Esophagus squamous epithelium (tissue), 5 donors: ENCODE measurements at places on chromosomes 5 and 9.

DNA sequence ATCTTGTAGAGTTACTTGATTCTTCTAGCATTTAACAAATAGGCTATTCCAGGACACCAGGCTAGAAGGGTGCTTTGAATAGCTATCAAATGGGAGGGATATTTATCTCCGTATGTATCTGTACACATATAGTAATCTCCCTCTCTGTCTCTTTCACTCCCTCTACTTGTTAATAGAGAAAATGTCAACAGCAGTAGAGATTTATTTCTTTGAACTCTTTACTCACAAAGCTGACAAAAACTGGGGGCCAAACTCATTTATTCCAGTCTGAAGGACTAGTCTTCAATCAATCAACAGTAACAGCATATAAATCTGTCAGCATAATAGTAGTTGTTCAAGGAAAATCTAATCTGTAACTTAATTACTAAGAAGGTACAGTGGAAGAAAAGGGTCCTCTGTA, 78.2 kb upstream of the FER start:
- no peak for DNase-seq

DNA sequence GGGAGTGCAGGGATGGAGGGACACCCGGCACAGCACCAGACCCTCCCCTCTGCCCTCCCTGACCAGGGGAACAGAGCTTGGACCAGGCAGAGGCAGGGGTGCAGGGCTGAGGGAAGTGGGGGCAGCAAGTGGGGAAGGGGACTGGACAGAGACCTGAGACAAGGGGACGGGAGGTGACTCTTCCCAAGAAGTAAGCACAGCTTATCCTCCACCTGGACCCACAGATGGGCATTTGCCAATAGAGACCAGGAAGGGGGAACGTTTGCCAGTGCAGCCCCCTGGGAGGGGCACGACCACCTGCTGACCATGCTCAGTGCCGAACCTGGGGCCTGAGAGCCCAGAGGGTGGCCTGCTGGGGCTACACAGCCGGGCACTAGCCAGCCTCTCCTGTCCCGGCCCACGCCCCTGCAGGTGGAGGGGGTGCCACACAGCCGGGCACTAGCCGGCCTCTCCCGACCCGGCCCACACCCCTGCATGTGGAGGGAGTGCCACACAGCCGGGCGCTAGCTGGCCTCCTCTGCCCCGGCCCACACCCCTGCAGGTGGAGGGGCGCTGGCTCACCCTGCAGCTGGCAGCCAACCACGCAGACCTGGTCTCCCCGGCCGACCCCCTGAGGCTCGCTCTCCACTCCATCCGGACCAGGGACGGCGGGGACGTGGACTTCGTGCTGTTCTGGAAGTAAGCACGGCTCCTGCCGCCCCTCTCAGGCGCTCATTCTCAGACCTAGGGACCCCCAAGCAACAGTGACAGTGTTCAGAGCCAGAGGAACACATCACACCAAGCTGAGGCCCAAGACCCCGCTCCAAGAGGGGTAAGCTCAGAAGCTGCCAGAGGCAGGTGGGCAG, 24.3 kb downstream of the GLT6D1 start:
- no peak for DNase-seq

- no peak for DNase-seq
Observed at GRCh38 chr9:125233678-125234077, 7.5 kb downstream of the HSPA5 start.

GRCh38 chr5:68711293-68712200, 382.3 kb upstream of the SLC30A5 start:
- DNase-seq, result no peak

- no peak for DNase-seq
Observed at GRCh38 chr5:164818445-164818844, 1313.0 kb downstream of the MAT2B start.

DNA sequence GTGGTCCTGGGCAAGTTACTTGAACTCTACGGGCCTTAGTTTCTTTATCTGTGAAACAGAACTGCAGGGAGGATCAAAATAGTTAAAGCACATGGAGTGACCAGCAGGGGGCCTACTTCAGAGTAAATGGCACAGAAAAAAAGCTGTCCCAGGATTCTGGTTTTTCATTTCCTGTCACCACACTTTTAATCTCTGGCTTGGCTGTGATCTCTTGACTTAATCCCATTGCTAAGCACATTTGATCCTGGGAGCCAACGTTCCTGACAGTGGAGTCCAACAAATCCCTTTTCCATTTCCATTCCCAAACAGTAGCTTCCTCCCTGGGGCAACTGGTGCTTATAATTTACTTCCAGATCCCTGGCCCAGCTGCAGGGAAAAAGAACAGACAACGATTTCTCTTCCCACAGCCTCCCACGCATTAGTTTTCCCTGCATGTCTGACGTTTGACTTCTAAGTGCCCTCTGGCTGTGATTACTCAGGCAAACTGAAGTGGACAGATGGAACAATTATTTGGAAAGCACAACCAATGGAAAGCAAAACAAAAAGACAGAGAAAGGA, 136.5 kb upstream of the STK32A start:
- DNase-seq, result no peak

- DNase-seq, result no peak
Observed at GRCh38 chr5:95194856-95195255, 90.0 kb downstream of the MCTP1 start.

DNA sequence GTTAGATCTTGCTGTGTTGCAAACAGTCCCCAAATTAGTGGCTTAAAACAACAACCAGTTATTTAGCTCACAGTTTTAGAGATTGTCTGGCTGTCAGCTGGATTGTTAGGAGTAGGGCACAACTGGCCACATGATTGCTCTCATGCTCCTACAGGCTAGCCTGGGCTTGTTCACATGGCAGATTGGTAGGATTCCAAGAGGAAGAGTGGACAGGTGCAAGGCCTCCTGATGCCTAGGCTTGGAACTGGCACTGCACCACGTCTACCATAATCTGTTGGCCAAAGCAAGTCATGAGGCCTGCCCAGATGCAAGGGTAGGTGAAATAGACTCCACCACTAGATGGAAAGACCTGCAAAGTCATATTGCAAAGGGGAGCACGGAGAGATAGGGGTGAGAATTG, 76.4 kb downstream of the ACER2 start:
- DNase-seq, result no peak

GRCh38 chr9:80094176-80094771, 522.5 kb downstream of the TLE4 start:
- no peak for DNase-seq

DNA sequence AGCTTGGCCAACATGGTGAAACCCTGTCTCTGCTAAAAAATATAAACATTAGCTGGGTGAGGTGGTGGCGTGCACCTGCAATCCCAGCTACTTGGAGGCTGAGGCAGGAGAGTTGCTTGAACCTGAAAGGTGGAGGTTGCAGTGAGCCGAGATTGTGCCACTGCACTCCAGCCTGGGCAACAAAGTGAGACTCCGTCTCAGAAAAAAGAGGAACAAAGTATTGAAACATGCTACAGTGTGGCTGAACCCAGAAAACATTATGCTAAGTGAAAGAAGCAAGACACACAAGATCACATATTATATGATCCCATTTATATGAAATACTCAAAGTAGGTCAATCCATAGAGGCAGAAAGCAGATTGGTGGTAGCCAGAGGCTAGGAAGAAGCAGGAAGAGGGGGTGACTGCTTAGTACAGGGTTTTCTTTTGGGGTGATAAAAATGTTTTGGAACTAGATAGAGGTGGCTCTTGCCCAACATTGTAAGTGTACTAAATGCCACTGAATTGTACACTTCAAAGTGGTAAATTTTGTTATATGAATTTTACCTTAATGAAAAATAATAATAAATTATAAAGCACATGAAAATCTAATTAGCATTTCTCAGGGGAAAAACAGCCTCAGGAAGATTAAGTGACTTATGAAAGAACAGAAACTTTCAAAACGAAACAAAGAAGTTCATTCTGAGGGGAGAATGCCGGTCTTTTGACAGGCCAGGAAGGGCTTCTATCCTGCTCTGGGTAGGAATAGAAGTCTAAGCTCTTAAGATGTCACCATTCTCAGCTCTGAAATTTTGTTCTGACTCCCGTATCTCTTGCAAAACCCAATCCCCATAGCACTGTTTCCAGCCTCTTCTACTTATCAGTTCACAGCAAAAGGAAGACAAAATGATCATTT, 161.1 kb upstream of the TBCA start:
- no peak for DNase-seq

GRCh38 chr9:24516463-24516862, 29.2 kb downstream of the IZUMO3 start:
- no peak for DNase-seq

DNA sequence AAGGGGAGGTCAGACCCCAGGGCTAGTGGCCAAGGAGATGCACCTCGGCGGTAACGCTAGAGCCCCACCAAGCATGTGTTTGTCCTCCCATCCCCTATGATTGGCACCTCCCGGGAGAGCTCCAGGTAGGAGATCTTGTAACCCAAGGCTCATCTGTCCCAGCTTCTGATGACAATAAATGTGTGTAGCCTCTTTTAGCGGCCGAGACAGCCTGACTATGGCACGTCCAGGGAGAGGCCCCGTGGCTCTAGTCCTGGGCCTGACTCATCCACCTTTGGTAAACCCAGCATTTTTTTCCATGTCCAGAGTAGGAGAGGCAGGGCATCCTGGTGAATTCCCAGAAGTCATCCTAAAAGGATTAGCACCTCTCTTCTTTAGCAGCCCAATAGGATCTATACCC, 39.2 kb downstream of the IRF1 start:
- DNase-seq, result no peak

- DNase-seq, result no peak
Observed at GRCh38 chr5:100595152-100595811, 60.1 kb downstream of the FAM174A start.

- DNase-seq, result no peak
Observed at GRCh38 chr9:136327304-136327974, at the start of gene GPSM1. TSS of gene GPSM1 (plus strand) at chr9:136327539. CDS start at chr9:136327696, 157 bp downstream.

GRCh38 chr5:2291146-2291840, 408.6 kb upstream of the IRX4 start:
- no peak for DNase-seq

DNA sequence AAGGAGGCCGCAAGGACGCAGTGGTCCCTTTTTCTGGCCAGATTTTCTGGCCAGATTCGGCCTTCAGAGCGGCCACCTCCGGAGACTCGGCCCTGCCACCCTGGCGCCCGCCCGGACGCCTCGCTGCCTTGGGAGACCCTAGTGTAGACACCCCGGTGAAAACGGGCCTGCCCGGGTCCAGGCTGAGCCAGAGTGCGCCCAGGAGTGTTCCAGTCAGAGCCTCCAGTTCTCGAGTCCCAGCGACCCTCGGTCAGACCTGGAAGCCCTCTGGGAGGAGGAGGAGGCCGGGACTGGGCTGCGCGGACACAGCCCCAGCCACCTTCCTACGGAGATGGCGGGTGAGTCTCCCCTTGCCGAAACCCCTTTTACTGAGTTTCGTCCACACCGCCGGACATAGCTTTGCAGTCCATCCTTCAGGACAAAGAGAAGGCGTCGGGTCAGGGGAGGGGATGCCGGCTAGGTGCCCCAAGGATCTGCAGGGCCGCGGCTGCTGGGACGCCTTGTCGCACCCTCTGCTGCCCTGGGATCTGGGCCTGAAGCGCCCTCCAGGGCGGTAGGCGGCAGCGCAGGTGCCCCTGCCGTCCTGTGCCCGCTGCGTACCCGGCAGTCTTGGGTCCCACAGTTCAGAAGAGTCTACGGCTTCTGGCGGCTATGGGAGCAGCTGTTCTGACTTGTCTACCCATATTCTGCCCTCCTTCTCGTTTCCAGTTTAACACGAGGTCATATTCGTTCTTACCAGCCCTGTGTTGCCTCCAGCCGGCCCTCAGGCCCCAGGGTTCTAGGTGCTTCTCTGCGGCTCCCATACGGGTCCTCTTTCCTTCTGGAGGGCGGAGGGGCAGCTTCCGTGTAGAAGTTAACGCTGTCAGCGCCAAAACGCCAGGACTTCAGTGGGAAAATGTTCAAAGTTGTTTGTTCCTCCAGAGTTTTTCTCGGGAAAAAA, 1771.7 kb upstream of the CDH9 start:
- DNase-seq, result no peak

- DNase-seq, result no peak
Observed at GRCh38 chr5:60535198-60535597, 164.8 kb downstream of the DEPDC1B start.

GRCh38 chr5:73844165-73844564, 218.2 kb downstream of the ARHGEF28 start:
- DNase-seq, result no peak

GRCh38 chr5:159231167-159231566, 21.8 kb upstream of the RNF145 start:
- DNase-seq, result no peak

DNA sequence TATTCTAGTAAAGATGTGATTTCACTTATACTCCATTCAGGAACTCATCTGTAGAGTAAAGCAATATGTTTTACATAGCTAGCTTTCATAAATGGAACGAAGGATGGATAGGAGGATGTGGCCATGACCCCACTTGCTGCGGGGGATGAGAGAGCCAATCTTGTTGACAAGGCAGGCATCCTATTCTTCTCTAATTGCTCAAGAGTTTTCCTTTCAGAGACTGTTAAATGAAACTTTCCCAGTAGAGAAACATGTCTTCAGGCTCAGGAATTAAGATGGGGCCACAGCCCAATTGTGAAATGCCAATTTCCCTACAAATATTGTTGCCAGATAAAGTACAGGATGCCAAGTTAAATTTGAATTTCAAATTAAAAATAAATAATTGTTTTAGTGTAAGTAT, 196.2 kb upstream of the TUT7 start:
- no peak for DNase-seq

- DNase-seq, result no peak
Observed at GRCh38 chr5:58201922-58202648, 257.8 kb downstream of the PLK2 start.

- no peak for DNase-seq
Observed at GRCh38 chr5:141940695-141941271, 17.1 kb downstream of the DELE1 start.

DNA sequence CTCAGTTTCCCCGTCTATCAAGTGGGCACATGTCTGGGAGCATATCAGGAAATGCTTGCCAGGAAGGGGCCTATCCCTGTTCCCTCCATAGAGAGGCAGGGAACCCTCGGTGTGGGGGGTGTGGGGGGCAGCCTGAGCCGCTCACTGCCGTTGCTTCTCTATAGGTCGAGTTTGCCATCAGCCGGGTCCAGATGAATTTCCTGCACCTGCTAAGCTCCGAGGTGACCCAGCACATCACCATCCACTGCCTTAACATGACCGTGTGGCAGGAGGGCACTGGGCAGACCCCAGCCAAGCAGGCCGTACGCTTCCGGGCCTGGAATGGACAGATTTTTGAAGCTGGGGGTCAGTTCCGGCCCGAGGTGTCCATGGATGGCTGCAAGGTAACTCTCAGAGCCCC, 13.8 kb upstream of the ORM1 start:
- no peak for DNase-seq

DNA sequence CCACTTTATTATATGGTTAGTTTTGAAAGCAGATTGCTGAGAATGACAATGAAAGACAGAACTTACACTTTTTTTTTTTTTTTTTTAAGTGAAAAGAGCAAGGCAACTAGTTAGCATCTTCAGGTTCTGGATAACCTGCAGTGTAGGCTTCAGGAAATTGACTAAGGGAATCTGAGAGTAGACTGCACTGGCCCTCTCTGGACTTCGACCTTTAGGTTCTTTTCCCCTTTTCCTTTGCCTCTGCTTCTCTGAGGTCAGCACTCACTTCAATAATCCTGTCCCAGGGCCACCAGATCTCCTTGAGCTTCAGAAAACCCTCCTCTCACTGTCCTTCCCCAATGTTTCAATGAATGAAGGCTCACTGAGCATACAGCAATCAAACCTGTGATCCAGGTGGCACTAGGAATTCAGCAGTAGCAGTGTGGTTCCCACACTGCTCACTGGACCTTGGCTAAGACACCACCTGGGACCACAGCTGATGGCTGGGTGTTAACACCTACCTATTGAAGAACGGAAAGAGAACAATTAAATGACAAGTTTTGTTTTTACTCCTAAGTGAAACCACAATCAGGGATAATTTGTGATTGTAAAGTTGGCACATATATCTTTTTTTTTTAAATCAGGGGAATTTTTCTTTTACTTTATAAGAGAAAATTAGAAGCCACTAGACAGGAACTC, 85.8 kb upstream of the IL6ST start:
- DNase-seq, result no peak
